Activated CD8-positive, alpha-beta memory T cell treated with anti-CD3 and anti-CD28 coated beads, Interleukin-2, amount 50 U/mL, for 48 hours (primary cell): ENCODE measurements at places on chromosomes 4 and X.

GRCh38 chr4:184818216-184818564 is 7.6 kb downstream of the ACSL1 start:
- DNase-seq, result no peak

- DNase-seq, result no peak
Observed at GRCh38 chr4:169107528-169107927, 97.5 kb upstream of the CBR4 start.

- no peak for DNase-seq
Observed at GRCh38 chrX:20740443-20740842, 473.7 kb upstream of the RPS6KA3 start.

DNA sequence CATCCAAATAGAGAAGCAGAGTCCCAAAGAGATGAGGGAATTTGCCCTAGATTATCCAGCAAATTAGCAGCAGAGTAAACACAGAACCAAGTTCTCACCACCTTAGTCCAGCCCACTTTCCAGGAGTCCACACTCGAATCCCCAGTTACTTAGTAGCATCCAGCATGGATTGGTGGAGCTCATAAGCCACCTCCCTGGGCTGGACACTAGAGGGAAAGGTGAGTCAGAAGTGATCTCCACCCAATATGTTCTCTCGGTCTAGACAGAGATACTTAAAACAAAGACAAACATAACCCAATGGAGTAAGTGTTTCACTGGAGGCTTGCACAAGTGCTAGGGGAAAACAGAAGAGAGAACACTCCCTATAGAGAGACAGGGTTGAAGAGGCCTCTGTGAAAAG is 105.1 kb upstream of the CPEB2 start:
- DNase-seq, result no peak

- DNase-seq, result no peak
Observed at GRCh38 chr4:60913002-60913401, 287.1 kb upstream of the ADGRL3 start.

- no peak for DNase-seq
Observed at GRCh38 chr4:98786866-98787265, 128.5 kb upstream of the TSPAN5 start.

DNA sequence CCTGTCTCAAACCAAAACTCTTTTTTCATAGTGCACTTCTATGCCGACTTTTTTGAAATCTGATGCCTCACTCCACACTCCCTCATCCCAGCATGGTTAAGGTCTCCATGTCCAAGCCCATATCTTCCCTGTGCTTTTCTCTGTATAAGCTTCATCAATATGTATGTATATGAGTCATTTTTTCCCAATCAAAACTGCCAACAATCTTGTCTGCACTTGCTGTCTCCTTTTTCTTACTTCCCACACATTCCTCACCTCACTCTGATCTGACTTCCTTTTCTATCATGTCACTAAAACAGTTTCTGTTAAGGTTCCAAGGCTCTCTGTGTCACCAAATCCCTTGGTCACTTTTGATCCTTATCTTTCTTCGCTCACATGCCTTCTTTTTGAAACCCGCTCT is 88.2 kb upstream of the GPR50 start:
- DNase-seq, result no peak

- no peak for DNase-seq
Observed at GRCh38 chr4:131441004-131441688, 1707.9 kb upstream of the PCDH10 start.

- no peak for DNase-seq
Observed at GRCh38 chr4:181013162-181013561, 1230.0 kb upstream of the TENM3 start.

GRCh38 chr4:122364700-122365404 is 14.0 kb upstream of the ADAD1 start:
- no peak for DNase-seq

- no peak for DNase-seq
Observed at GRCh38 chr4:15149234-15149838, 147.1 kb downstream of the CPEB2 start.

- DNase-seq, result no peak
Observed at GRCh38 chr4:127124919-127125318, 507.8 kb upstream of the INTU start.

DNA sequence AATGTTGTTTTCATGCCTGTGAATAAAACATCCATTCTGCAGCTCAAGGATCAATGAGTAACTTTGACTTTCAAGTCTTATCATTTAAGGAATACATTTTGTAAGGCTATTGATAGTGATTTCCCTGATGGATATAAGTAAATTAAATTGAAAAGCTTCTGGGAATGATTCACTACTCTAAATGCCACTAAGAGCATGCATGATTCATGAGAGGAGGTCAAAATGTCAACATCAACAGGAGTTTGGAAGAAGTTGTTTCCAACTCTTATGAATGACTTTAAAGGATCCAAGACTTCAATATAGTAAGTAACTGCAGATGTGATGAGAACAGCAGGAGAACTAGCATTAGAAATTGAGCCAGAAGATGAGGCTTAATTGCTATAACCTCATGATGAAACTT is 1487.3 kb downstream of the PCDH7 start:
- DNase-seq, result no peak

DNA sequence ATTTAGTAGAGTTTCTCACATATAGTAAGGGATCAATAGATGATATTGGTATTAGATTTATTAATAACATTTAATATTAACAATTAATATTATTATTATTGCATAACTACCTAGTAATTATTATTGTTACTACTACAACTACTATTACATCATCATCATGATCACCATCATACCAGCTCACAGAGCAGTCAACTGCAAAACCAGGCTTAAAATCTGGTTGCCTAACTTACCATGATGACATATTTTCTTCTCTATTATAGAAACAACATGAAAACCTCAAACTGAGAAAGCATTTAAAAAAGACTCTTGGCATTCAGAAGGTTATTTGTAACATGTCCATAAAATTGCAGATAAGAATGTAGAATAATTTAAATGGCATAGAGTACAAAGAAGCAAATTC is 247.0 kb upstream of the TTC29 start:
- DNase-seq, result no peak

- DNase-seq, result peak; percentile 54
Observed at GRCh38 chr4:127622921-127623796, 9.6 kb upstream of the INTU start.

- no peak for DNase-seq
Observed at GRCh38 chrX:69152417-69152841, 12.8 kb downstream of the PJA1 start.

DNA sequence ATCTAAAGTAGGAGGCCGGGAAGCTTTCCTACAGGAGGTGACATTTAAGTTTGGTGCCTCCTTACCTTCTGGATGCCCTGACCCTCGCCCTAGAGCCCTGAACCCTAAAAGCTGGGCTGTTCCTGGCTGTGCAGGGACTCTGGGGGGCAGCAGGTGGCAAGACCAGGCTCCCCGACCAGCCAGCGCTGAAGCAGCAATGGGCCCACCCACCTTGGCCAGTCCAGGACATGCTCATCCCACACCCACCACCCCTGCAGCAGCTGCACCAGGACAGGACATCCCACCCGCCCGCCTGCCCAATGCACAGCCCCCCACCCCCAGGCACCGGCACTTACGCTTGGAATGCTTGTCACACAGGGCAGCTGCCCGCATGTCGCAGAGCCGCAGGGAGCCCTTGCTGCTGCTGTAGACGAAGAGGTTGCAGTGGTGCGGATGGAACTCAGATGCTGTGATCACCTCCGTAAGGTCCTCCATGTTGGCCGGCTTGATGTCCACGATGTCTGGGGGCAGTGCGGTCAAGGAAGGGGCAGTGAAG is 77.9 kb downstream of the WFS1 start:
- DNase-seq, result no peak

DNA sequence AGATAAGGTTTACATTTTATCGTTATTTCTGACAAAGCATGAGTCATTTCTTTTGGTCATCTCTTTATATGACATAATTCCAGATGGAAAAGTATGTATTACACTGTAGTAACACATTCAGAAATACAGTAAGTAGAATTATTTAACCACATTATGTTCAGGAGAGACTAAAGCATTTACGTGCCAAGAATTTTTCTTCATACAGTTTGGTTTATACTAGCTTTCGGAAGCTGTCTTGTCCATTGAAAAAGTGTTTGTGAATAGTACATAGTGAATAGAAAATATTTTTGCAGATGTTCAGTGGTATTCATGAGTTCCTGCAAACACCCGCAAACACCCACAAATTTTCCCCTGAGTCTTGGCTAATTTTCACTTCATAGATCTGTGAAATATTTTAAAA is 1033.0 kb upstream of the INTU start:
- DNase-seq, result no peak

DNA sequence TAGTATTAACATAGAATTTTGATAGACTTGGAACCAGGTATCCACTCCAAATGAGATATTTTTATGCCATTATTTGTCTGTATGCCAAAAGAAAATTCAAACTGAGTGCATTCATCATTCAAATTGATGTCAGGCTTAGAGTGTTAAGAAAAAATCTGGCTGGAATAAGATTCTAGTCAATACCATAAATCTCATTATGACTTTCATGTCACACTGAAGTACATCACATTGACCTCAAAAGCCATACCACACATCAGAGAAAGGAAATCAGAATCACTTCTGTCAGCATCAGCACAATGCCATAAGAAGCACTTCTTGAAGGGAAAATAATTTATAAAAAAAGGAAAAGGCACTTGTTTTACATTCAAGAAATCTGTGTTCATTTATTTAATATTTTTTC is 119.0 kb upstream of the BMP3 start:
- no peak for DNase-seq

GRCh38 chrX:17549107-17549651 is 174.2 kb downstream of the NHS start:
- DNase-seq, result no peak

DNA sequence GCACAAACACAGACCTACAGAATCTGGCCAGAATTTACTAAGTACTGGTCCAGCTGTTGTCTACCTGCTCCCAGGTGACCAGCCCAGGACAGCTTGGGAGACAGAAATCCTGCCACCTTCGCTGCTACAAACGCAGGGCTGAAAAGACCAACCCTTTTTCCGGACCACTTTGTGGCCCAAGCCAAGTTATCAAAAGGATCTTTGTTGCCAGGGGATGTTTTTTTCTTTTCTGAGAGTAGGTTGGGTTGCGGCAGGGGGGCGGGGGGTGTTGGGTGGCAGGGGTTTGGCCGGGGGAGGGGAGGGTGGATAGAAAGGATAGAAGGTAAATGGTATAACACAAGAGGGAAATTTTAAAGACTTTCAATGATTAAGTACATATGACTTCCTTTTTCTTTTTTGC is 63.4 kb downstream of the STOX2 start:
- DNase-seq, result no peak

DNA sequence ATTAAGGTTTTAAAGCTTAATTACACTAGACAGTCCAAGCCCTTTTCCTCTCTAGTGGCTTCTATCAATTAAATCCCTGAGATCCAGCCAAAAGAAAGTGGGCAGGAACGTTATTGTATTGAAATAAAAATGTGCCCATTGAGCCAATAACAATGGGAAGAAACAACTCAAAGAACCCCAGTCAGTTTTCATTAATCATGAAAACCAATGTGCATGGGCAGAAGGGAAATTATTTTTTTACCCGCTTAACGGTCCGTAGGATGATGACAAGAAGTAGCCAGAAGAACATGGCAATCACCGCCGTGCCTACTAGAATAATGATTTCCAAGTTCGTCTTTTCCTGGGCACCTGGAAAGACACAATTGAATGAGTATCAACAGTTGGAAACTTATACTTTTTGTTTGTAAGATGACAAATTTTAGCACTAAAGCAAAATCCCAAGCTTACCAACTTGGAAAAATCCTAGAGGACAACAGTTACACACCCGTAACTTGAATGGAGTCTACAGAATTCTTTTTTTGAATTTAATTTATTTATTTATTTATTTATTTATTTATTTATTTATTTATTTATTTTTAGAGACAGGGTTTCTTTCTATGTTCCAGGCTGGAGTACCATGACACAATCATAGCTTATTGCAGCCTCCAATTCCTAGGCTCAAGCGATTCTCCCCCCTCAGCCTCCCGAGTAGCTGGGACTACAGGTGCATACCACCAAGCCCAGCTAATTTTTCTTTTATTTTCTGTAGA is 26.8 kb downstream of the KDR start:
- DNase-seq, result no peak

DNA sequence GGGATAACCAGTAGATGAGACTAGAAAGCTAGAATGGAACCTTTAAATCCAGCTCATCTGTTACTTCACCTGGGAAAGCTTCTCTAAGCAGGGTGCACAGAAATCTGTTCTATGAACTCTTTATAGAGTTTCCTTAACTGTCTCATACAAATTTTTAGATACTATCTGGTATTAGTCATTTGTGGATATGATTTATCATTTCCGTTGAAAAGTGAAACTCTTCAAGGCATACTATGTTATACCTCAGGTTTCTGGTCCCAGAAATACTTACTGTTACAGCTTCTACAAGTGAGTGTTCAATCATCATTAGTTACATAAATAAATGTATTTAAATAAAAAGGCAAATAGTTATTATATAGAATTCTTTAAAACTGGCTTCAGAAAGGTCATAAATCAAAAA is 298.3 kb upstream of the AGA start:
- no peak for DNase-seq

GRCh38 chrX:148530464-148531077 is 30.2 kb downstream of the AFF2 start:
- no peak for DNase-seq

GRCh38 chr4:120731561-120731960 is 191.0 kb downstream of the PRDM5 start:
- DNase-seq, result no peak

DNA sequence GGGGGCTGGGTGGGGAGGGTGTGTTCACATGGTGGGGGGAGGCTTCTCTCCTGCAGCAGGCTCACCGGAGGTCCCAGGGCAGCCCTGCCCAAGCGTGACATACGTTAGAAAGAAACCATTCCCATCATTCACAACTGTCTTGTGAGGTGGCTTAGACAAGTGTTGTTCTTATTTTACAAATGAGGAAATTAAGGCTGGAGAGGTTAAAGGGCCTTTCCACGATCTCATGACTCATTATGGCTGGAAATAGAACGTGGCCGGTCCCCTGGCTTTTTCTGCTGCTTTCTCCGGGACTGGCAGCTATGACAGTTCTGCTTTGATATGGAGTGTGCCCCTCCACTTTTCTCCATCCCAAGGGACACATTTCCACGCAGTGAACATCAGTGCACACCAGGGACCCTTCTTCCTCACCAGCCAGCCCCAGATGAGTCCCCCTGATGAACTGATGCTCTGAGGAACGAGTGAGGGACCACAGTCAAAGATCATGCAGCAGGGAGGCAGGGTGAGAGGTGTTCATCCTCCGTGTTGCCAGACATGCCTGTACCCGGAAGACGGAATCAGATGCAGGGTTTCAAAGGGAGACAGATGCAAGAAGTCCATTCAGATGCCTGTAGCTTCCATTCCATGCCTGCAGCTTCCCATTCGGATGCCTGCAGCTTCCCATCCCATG is 64.0 kb upstream of the ACSL1 start:
- no peak for DNase-seq

DNA sequence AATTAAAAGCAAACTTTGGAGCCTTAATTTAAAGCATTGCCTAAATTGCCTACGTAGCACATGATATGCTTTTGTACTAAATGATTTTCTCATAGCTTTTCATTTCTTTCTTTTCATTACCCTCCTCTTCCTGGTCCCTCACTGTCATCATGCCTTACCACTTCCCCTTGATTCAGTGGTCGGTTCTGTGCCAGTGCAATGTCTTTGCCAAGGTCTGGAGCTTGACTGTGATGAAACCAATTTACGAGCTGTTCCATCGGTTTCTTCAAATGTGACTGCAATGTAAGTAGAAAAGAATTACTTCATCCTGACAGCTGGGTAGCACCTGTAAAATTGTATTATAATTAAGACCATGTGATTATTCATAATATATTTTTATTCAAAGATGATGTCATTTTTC is 72.5 kb downstream of the C4orf46 start:
- DNase-seq, result no peak

- peak; percentile 57 for DNase-seq
Observed at GRCh38 chr4:169079942-169080827, 70.1 kb upstream of the CBR4 start.

- no peak for DNase-seq
Observed at GRCh38 chr4:85268961-85269360, 206.0 kb upstream of the ARHGAP24 start.
